ENCODE measurements at places on chromosomes 2 and 18. TPM values are rescaled to one million over a fixed set of nuclear protein-coding genes. Genes with fewer than 3 reads are reported as not detected.

RBM43 gene
- 1.6 TPM for total RNA-seq

- no peak overlapping the region for H3K4me3 ChIP-seq
- H3K27me3 ChIP-seq, result no peaks in the 10 kb centered on the region
- H3K27ac ChIP-seq, result no peak overlapping the region
- DNase-seq, result no peak
Measured at GRCh38 chr2:20180676-20181648, 44.0 kb downstream of the SDC1 start.

DNA sequence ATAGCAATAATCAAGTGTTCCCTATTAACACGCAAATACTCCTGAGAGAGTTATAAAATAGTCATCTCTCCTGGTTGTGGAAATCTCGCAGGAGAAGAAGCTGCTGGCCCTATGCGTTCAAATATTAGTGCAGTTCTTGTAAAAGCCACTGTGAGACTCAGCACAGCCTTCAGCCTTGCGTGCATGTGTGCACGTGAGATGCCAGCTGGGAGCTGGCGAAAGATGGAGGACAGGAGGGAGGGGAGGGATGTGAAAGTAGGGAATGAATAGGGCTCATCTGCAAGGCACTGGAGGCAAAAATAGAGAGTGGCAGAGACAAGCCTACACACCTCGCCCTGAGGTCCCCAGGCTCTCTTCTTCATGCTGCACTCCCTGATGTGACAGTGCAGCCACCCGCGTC lies 126.5 kb downstream of the INO80D start:
- no peaks in the 10 kb centered on the region for H3K4me1 ChIP-seq
- no peak for DNase-seq
- H3K36me3 ChIP-seq, result no peaks in the 10 kb centered on the region
- no peak overlapping the region for H3K4me3 ChIP-seq

GRCh38 chr2:69061525-69061924 lies 48.5 kb downstream of the ANTXR1 start:
- DNase-seq, result no peak
- H3K4me3 ChIP-seq, result no peak overlapping the region
- H3K4me1 ChIP-seq, result peaks cover 17% of the 10 kb centered on the region

ICOS gene
- not detected for total RNA-seq

DNA sequence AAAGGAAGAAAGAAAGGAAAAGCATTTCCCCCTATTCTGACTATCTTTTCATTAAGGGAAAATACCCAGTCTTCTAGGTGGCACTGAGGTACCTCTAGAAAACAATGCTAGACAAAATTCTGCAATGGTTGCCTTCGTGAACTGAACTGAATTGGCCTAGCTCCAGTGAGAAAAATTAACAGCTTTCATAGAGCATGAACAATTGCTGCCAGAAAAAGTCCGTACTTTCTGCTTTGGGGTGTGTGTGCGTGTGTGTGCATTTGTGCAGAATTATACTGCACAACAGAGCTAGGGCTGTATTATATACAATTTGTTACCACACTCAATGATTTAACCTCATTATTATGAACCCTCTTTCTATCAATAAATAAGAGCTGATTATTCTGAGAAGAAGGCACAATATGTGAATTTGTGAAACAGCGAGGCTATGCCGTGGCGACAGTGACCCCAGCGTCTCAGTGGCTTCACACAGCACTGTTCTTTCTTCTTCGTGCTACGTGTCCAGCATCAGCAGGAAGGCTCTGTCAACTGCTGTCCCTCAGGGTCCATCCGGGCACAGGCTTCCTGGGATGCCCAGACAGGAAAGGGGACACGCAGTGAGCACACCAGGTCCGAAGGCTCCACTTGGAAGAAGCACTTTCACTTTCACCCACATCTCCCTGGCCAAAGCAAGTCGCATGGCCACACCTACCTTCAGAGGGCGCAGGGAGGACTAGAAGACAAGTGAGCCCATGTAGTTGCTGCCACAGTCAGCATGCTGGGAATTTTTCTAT lies 47.5 kb downstream of the PTGR3 start:
- no peak overlapping the region for H3K4me3 ChIP-seq
- no peak overlapping the region for H3K27ac ChIP-seq
- DNase-seq, result no peak
- peaks cover 17% of the 10 kb centered on the region for H3K27me3 ChIP-seq
- H3K4me1 ChIP-seq, result peaks cover 1% of the 10 kb centered on the region

SKA1 gene
- 13.9 TPM for total RNA-seq

EN1 gene
- total RNA-seq, result not detected

DNA sequence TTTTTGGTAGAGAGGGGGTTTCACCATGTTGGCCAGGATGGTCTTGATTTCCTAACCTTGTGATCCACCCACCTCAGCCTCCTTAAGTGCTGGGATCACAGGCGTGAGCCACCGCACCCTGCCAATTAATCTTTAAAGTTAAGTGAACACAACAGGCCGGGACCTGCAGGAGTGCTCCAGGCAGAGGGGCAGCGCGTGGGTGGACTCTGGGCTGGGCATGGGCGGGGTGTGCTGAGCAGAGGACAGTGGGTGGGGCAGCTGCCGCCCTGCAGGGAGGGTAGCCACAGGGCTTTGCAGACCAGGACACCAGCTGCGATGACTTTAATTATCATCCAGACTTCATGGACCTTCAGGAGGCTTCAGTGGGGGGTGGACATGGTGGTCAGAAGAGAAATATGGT lies 8.8 kb upstream of the GPR148 start:
- DNase-seq, result no peak
- H3K27me3 ChIP-seq, result no peaks in the 10 kb centered on the region
- H3K27ac ChIP-seq, result no peak overlapping the region
- no peaks in the 10 kb centered on the region for H3K36me3 ChIP-seq
- no peaks in the 10 kb centered on the region for H3K4me1 ChIP-seq
- no peak overlapping the region for H3K4me3 ChIP-seq

GRCh38 chr2:187495324-187495723 lies 47.3 kb upstream of the CALCRL start:
- no peak overlapping the region for H3K4me3 ChIP-seq
- no peak for DNase-seq
- H3K36me3 ChIP-seq, result peaks cover 23% of the 10 kb centered on the region

C1GALT1C1L gene
- total RNA-seq, result 0.28 TPM

GRCh38 chr2:218839888-218840287 lies 8.3 kb upstream of the PRKAG3 start:
- no peaks in the 10 kb centered on the region for H3K4me1 ChIP-seq
- H3K36me3 ChIP-seq, result no peaks in the 10 kb centered on the region

DNA sequence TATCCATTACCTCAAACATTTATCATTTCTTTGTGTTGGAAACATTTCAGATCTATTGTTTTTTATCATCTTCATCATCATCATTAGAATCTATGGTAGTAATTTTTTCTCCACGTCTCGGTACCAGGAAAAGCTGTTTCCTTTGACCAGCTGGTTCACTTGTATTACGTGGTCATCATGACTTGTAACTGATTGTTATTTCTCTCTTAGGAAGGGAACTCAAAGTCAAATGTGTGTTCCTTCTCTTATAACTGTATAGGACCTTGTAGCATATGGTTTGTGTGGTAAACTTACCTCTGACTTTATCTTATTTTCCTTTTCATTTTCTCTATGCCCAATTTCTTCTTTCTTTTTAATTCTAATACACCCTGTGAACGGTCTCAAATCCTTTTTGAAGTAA lies 16.5 kb downstream of the NCOA1 start:
- no peaks in the 10 kb centered on the region for H3K27me3 ChIP-seq
- H3K4me1 ChIP-seq, result peaks cover 1% of the 10 kb centered on the region
- DNase-seq, result no peak

GRCh38 chr2:85560812-85561279 lies 447 bp downstream of the GGCX start:
- H3K36me3 ChIP-seq, result peaks cover 10% of the 10 kb centered on the region
- H3K27ac ChIP-seq, result peak overlapping the region; percentile 67
- DNase-seq, result no peak
- peaks cover 3% of the 10 kb centered on the region for H3K4me1 ChIP-seq
- H3K27me3 ChIP-seq, result no peaks in the 10 kb centered on the region

FAHD2A gene
- 35.0 TPM for total RNA-seq

GRCh38 chr2:239298116-239298804 lies 102.6 kb downstream of the HDAC4 start:
- peak; percentile 26 for DNase-seq
- no peaks in the 10 kb centered on the region for H3K27me3 ChIP-seq
- peaks cover 17% of the 10 kb centered on the region for H3K4me1 ChIP-seq
- H3K36me3 ChIP-seq, result no peaks in the 10 kb centered on the region
- no peak overlapping the region for H3K4me3 ChIP-seq

DNA sequence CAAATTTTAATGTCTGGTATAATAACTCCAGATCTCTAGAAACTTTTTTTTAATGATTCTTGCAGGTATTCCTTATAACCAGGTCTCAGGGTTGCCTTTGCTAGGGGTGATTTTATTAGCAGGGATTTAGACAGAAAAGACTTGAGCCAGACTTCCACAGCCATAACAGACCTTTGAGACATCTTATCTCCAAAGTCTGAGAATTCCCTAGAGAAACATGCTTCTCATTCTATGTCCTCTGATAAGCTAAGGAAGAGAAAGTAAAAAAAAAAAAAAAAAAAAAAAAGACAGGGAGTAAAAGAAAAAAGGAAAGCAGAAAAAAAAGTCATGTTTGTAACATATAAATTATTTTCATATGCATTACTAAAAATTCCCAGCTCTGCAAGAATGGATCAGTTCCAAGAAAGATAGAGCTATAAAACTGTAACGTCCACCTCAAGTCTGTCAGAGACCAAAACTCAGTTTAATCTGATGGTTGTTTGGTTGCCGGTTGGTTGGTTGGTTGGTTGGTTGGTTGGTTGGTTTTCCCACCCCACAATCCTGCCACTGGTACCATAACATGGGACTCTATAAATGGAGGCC lies 153.8 kb downstream of the COL6A3 start:
- H3K36me3 ChIP-seq, result no peaks in the 10 kb centered on the region
- no peaks in the 10 kb centered on the region for H3K27me3 ChIP-seq
- peak overlapping the region; percentile 66 for H3K27ac ChIP-seq
- no peak overlapping the region for H3K4me3 ChIP-seq
- peak; percentile 68 for DNase-seq
- H3K4me1 ChIP-seq, result peaks cover 49% of the 10 kb centered on the region

DNA sequence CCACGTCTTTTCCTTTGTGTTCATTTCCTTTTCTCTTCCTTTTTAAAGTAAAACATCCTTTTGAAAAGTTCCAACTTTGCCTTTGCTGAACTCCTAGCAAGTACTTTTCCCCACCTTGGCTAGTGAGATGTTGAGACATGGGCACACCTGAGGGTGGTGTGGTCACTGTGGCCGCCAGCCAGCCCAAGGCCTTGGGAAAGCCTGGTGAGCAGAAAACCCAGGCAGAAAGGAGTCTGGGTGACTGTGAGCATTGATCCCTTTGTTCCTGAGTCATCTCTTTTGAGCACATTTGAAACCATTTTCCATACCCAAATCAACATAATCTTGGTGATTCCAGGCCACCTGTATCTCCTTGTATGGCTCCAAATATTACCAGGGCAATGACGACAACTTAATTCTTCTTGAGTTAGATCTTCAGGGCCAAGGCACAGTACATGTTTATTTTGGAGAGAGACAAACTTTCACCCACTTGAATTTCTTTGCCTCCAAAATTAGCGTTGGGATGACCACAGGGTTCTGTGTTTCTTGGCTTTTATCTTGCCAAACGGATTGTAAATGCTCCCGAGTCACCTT lies 14.5 kb downstream of the EPAS1 start:
- no peaks in the 10 kb centered on the region for H3K27me3 ChIP-seq
- peaks cover 13% of the 10 kb centered on the region for H3K36me3 ChIP-seq
- no peak overlapping the region for H3K4me3 ChIP-seq
- no peak overlapping the region for H3K27ac ChIP-seq

DNA sequence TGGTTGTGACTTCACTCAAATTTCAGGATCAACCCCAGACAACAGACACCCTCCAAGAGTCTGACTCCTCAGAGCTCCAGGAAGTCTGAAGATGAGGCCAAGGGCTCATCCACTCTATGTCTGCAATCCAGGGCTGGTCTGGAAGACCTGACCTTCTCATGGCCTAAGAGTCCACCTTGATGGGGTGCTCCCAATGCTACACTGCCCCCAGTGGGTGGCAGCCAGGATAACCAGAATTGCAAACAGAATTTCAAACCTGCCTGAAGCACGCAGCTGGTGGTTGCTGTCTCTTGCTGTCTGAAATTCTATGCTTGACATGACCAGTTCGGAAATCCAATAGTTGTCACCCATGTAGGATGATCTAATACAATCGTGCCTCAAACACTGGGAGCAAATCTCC lies 96.0 kb downstream of the UXS1 start:
- H3K4me3 ChIP-seq, result no peak overlapping the region
- no peaks in the 10 kb centered on the region for H3K4me1 ChIP-seq
- no peaks in the 10 kb centered on the region for H3K27me3 ChIP-seq
- no peak for DNase-seq
- H3K27ac ChIP-seq, result no peak overlapping the region
- peaks cover 22% of the 10 kb centered on the region for H3K36me3 ChIP-seq

- H3K27me3 ChIP-seq, result peaks cover 27% of the 10 kb centered on the region
- DNase-seq, result no peak
- no peak overlapping the region for H3K27ac ChIP-seq
- H3K4me1 ChIP-seq, result no peaks in the 10 kb centered on the region
Measured at GRCh38 chr2:233811732-233812131, 33.6 kb downstream of the MROH2A start.

DNA sequence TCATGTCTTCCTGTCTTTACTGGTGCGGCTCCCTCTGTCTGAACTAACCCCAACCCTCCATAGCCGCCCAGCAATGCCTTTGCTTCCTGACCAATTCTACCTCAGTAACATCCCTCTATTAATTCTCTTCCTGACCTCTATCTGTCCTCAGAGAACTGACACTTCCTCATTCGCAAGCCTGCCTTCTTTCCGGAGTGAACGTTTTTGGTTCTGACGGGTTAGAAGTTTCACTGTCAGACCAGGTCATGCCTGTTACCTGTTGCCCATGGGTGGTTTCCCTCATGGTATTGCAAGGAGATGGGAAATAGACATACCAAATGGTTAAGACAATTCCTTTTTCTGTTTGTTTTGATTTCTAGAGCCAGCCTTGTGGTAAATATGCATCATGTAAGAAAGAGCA lies 453.4 kb upstream of the SLC14A2 start:
- H3K27me3 ChIP-seq, result peaks cover 4% of the 10 kb centered on the region
- H3K4me1 ChIP-seq, result peaks cover 15% of the 10 kb centered on the region
- DNase-seq, result no peak
- no peaks in the 10 kb centered on the region for H3K36me3 ChIP-seq
- H3K27ac ChIP-seq, result no peak overlapping the region

KCNE4 gene
- 8.3 TPM for total RNA-seq

DNA sequence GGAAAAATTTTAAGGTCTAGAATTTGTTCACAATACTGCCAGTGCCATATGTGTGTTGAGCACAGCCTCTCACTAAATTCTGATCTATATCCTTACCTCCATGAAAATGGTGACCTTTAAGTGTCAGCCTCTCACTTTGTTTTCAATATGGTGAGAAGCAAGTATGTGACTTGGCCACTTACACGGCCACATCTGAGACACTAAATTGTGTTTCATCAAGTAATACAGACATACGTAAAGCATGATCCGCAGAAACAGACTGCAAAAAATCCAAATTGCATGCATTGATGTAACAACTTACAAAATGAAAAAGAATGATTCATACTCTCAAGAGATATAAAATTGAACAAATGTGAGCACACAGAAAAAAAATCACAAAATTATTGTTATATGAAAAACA lies 55.2 kb upstream of the UGP2 start:
- DNase-seq, result no peak
- no peaks in the 10 kb centered on the region for H3K27me3 ChIP-seq
- peaks cover 15% of the 10 kb centered on the region for H3K4me1 ChIP-seq
- no peak overlapping the region for H3K27ac ChIP-seq
- no peaks in the 10 kb centered on the region for H3K36me3 ChIP-seq

GRCh38 chr2:159617646-159618045 lies 1.3 kb upstream of the BAZ2B start:
- peak; percentile 31 for DNase-seq
- H3K27ac ChIP-seq, result no peak overlapping the region
- H3K27me3 ChIP-seq, result no peaks in the 10 kb centered on the region
- H3K4me1 ChIP-seq, result no peaks in the 10 kb centered on the region

VWC2L gene
- total RNA-seq, result not detected
